ENCODE measurements at places on chromosomes 7 and 10.

GRCh38 chr10:55374060-55374459, 573.0 kb upstream of the PCDH15 start:
- no peak for DNase-seq

DNA sequence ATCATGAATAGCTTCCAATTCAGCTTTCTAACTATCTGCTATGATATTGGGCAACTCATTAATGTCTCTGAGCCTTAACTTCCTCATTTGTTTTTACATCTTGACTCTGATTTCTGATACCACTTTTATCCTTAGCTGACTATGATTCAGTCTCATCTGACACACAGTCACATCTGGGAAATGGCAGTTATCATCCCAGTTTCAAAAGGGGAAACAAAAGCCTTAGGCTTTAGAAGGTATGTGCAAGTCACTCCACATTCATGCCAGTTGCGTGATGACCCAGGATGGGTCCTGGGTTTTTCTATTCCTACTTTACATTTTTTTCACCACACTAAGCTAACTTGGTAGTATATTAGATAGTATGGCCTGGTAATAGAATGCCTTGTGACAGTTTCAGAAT, 12.7 kb downstream of the SCIN start:
- peak; percentile 14 for DNase-seq

- DNase-seq = no peak
Measured at GRCh38 chr10:118981946-118982345, 47.6 kb upstream of the NANOS1 start.

GRCh38 chr10:14683256-14683655, 91.4 kb downstream of the FAM107B start:
- DNase-seq = no peak

DNA sequence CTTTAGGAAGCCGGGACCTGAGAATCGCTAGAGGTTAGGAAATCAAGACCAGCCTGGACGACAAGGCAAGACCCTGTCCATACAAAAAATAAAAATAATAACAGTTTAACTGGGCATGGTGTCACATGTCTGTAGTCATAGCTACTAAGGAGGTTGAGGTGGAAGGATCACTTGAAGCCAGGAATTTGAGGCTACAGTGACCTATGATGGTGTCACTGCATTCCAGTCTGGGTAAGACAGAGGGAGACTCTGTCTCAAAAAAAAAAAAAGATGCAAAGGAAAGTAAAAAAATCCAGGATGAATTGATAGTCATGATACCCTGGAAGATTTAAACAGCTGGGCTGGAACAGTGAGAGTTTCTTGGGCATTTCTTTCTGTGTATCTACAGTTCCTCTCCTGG, 463.2 kb downstream of the GALNT17 start:
- no peak for DNase-seq

GRCh38 chr10:84844461-84844860, 516.1 kb downstream of the CCSER2 start:
- DNase-seq = no peak

GRCh38 chr10:14601326-14601725, 173.4 kb downstream of the FAM107B start:
- DNase-seq = no peak

- no peak for DNase-seq
Measured at GRCh38 chr7:131945957-131946544, 389.6 kb upstream of the PODXL start.

GRCh38 chr7:64433590-64433989, 119.8 kb downstream of the ZNF736 start:
- no peak for DNase-seq

DNA sequence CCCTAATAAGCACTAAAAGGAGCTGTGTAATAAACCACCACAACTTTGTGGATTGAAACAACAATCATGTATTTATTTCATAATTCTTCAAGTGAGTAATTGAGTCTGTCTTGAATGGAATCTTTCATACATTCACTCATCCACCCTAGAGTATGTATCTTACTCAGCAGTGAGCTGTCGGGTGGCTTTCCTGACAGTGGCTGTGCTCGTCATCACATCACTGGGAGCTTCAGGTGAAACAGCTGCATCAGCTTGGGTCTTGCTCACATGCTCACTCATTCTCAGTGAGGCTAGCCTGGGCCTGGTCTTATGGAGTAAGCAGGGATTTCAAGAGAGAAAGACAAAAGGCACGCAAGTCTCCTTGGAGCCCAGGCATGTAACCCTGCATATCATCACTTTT, 271.4 kb downstream of the POM121L12 start:
- no peak for DNase-seq

DNA sequence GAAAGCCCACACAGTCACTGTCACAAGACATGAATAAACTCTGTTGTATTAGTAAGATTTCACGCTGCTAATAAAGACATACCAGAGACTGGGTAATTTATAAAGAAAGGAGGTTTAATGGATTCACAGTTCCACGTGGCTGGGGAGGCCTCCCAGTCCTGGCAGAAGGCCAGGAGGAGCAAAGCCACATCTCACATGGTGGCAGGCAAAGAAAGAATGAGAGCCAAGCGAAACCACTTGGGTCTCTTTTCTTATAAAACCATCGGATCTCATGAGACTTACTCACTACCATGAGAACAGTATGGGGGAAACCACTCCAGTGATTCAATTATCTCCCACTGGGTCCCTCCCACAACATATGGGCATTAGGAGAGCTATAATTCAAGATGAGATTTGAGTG, 110.2 kb downstream of the ST8SIA6 start:
- no peak for DNase-seq

GRCh38 chr10:77631241-77631640, 6.4 kb downstream of the KCNMA1 start:
- no peak for DNase-seq

GRCh38 chr7:102264367-102264891, 22.2 kb upstream of the SH2B2 start:
- peak; percentile 49 for DNase-seq

- DNase-seq = peak; percentile 20
Measured at GRCh38 chr7:44278451-44279161, 46.8 kb downstream of the CAMK2B start.

DNA sequence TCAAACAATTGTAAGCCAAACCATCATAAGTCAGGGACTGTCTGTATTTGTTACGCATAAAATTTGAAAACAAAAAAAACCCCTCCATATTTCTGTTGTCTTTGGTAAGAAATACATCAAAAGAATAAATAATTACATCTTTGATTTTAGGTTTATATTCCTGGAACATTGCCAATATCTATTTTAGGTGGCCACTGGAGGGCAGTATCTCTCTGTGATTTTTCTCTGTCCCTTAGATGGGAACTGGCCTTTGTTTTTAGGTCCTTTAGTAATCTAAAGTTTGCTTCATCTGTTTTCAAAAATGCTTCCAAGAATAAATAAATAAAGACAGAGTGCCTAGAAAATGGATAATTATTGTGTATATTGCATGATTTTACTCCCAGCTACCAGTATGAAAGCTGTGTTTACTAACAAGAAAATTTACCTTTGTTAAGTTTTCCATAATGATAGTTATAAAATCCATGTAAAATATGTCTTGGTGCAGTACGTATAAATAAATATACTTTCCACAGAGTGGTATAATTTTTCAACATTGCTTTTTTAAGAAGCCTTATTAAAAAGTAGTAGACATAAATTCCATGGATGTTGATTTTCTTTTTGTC, 64.2 kb downstream of the PHYHIPL start:
- DNase-seq = peak; percentile 42

DNA sequence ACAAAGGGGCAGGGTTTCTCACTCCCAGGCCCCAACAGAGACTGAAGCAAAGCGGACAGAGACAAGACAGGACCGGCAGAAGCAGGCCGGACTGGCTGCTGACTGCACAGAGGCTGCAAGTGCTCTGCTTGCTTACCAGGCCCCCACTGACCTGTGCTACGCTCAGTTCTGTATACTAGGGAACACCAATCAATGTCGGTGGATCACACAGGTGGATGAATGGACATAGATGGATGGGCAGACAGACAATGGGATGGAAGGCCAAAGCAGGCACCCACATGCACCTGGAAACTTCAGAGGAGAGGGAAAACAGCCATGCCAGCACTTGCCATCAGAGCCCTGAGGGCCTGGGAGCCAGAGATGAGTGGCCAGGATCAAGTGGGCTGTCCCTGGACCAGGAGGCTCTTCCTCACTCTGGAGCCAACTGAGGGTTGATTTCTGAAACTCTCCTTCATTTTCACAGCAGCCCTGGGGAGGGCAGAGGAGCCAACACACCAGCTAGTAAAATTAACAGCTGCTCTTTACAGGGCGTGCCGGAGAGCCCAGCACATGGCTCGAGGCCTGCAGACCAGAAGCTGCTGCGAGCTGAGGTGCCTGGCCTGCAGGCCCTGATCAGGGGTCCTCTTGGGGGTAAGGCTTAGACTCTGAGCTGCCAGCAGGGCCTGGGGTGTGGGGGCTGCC, 243.6 kb downstream of the KCNMA1 start:
- no peak for DNase-seq

GRCh38 chr7:116185956-116186355, 24.4 kb upstream of the TES start:
- DNase-seq = peak; percentile 47

- DNase-seq = peak; percentile 75
Measured at GRCh38 chr7:158710651-158711102, 6.1 kb upstream of the NCAPG2 start.

GRCh38 chr7:63041786-63042185, 956.9 kb upstream of the ZNF722 start:
- DNase-seq = no peak

DNA sequence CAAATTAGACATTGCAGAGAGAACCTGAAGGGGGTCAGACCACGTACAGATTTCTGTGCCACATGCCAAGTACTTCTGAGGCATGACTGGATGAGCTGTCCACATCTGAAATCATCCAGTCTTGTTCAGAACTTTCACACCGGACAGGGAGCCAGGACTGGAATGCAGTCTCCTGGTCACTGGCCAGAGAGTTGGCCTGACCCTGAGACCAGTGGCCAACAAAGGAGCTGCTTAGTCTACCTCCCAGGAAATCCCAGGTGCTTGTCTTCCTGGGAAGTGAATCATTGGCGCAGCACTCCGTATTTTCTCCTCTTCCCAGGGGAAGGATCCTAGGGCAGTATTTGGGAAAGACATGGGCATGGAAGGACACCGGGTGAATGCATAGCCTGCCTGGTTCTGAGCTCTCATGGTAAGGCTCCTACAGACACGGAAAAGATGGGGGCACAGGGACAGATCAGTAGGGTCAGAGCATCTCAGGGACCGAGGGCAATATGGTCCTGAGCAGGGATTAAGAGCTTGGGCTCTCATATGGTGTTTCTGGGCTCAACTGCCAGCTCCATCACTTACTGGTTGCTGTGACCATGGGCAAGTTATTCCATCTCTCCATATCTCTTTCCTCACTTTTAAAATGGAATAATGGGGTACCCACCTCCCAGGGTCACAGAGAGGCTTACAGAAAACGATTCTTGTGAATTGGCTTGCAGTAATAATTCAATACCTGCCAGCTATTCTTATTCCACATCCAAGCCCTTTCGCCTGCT, 1.3 kb upstream of the SCD start:
- peak; percentile 80 for DNase-seq

DNA sequence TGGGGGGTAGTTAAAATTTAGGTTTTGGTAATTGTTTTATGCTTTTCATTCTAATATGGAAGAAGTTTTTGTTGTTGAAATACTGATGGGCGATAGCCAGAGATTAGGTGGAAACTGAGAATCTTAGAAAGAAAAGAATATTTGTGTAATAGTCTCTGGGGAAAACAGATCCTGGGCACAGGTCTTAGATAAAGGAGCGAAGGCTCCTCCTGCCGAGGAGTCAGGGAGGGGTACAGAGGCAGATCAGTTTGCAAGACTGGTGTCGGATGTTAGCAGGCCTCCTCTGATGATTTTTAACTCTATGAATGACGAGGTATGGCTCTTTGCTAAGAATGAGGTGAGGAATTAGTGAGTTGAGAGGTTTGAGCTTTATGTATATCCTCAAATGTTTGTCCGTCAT, 339.7 kb downstream of the HGF start:
- DNase-seq = peak; percentile 29

DNA sequence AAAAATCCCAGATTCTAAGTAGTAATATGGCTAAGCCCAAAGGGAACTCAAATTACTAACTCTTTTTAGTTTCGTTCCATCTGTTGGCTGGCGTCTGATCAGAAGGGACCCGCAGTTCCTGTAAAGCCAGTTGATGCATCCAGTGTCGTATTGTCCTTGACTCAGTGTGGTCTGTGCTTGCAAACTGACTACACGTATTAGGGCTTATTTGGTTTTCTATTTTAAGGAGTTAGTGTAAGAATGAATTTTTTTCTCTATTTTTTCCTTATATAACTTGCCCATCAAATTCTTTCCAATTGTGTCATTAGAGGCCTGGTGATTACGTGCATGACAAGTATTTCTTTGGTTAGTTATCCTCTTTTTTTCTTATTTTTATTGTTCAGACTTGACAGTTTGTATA, 9.7 kb downstream of the ABCA13 start:
- DNase-seq = peak; percentile 24

- no peak for DNase-seq
Measured at GRCh38 chr7:124930173-124930623, 573 bp upstream of the POT1 start.
